ENCODE measurements at places on chromosomes 7 and 10.

GRCh38 chr7:2928613-2929311 lies 84.7 kb upstream of the GNA12 start:
- no peak for DNase-seq

- no peak for DNase-seq
These were observed 310.3 kb upstream of the KLF6 start for GRCh38 chr10:4095166-4095917.

DNA sequence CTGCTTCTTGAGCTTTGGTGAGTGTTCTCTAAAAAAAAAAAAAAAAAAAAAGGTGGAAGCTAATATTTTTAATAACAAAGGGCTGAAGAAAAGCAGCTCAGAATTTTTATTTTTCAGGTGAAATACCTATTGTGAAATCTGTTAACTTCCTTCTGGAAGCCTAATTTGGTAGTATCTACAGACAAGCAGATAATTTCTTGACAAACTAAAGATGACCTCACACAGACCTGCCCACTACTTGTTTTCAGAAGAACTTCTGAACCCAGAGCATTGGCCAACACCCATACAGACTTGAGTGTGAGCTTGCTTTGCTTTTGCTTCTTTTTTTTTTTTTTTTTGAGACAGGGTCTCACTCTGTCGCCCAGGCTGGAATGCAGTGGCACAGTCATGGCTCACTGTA lies 31.2 kb downstream of the LRRC4 start:
- no peak for DNase-seq

DNA sequence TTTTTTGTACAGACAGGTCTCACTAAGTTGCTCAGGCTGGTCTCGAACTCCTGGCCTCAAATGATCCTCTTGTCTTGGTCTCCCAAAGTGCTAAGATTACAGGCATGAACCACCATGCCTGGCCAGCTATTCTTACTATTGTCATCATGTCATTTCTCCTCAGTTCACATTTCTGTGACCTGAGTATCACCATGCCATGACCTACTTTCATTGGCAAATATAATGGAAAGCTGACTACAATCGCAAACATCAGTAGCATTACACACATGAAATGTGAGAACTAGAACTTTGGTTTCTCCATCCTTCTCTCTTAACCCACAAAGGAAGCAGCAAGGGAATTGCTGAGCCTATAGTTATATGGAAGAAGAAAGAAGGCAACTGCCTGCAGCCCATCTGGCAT lies 26.0 kb upstream of the WIPF3 start:
- DNase-seq, result no peak

GRCh38 chr7:105677410-105677730 lies 96.1 kb upstream of the EFCAB10 start:
- DNase-seq, result no peak

DNA sequence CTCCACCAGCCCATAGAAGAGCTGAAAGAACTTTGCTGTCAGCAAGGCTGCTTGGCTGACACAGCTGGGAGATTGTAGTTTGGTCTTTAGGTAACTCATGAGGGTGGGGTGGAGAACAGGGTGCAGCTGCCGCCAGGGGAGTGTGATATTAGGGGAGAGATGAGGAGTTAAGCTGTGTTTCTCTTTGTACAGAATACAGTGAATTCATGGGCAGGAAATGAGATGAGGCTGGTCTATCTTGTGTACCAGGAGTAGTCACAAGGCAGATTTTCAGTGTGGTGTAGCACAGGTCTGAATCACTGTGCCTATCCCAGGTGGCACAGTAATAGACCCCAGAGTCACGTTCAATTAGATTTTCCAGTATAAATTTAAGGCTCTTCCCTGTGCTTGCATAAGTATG lies 56.6 kb upstream of the TARP start:
- no peak for DNase-seq

DNA sequence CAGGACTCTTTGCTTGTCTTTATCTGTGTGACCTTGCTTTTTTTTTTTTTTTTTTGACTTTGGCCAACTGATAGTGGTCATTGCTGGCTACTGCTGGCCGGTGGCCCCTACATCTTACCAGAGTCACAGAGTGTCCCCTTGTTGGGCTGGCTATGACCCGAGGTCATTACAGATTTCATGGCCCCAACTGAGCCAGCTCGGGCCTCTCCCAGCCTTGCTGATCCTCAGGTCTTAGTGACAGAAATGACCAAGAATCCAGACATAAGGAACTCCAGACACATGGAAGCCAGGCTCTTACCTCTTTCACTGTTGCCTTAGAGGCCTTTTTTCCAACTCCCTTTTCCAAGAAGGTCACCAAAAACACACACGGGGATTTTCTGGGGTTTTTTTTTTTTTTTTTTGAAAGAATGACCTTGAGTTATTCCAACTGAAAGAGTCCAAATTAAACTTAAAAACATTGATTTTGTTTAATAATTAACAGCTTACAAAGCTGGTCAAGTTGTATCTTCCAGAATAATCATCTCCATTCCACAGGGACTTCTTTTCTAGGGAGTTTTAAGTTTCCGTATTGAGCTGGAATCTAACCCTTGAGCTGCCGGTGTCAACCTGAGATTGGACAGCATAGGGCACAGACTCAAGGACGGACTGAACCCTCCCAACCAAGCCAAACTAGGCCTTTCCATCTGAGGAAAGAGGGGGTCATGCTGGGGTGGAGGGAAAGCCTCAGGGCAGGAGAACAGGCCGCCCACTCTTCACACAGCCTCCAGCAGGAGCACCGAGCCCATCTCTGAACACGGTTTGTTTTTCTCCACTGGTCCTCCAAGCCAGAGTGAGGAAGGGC lies 43.8 kb downstream of the PIK3AP1 start:
- no peak for DNase-seq

- DNase-seq, result no peak
These were observed 65.4 kb upstream of the ANKRD1 start for GRCh38 chr10:90986136-90986760.

DNA sequence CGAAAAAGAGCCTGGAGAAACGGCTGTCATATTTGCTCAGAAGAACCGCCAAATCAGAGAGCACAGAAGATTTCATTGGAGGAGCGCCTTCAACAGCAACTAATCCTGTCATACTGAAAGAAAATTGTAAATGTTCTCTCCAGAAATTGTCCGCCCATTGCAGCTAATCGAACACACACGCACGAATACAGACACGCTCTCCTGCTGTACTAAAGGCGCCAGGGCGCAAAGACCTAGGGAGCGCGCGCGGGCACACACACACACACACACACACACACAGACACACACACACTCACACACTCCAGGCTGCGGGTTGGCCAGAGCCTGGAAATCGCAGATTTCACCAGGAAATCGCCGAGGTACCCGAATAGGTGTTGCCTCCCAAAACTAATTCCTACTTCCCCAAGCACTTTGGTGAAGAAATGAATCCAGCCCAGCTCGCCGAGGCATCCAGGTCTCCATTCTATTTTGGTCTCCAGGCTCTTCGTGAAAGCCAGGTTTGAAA lies at the start of gene CHRM2:
TSS of gene CHRM2 (plus strand) at position 157 of the 505 bp plus-strand sequence. CDS start 146,214 bp downstream, outside the sequence.
- peak; percentile 35 for DNase-seq

GRCh38 chr7:106965108-106965507 lies 79.4 kb upstream of the PRKAR2B start:
- no peak for DNase-seq

- DNase-seq, result no peak
These were observed 52.8 kb downstream of the CFAP46 start for GRCh38 chr10:132889556-132889955.

GRCh38 chr7:52708846-52709245 lies 326.6 kb upstream of the POM121L12 start:
- no peak for DNase-seq

GRCh38 chr7:133682364-133683181 lies 429.7 kb downstream of the EXOC4 start:
- DNase-seq, result no peak
